ENCODE measurements at places on chromosomes 7 and 10. TPM values are rescaled to one million over a fixed set of nuclear protein-coding genes. Genes with fewer than 3 reads are reported as not detected.

GRCh38 chr7:157612664-157613561, 276.1 kb downstream of the DNAJB6 start:
- peak overlapping the region; percentile 75 for H3K27ac ChIP-seq
- H3K27me3 ChIP-seq, result no peaks in the 10 kb centered on the region
- no peaks in the 10 kb centered on the region for H3K36me3 ChIP-seq
- H3K4me3 ChIP-seq, result peak overlapping the region; percentile 84
- peaks cover 5% of the 10 kb centered on the region for H3K4me1 ChIP-seq

Gene PLAU
- not detected for total RNA-seq

- H3K4me3 ChIP-seq, result no peak overlapping the region
- DNase-seq, result no peak
- peaks cover 21% of the 10 kb centered on the region for H3K27me3 ChIP-seq
- peaks cover 5% of the 10 kb centered on the region for H3K4me1 ChIP-seq
Measured at GRCh38 chr10:118521415-118522117, 73.9 kb downstream of the PRLHR start.

GRCh38 chr7:77353911-77354310, 62.2 kb downstream of the GSAP start:
- peaks cover 6% of the 10 kb centered on the region for H3K36me3 ChIP-seq
- H3K27ac ChIP-seq, result peak overlapping the region; percentile 98

DNA sequence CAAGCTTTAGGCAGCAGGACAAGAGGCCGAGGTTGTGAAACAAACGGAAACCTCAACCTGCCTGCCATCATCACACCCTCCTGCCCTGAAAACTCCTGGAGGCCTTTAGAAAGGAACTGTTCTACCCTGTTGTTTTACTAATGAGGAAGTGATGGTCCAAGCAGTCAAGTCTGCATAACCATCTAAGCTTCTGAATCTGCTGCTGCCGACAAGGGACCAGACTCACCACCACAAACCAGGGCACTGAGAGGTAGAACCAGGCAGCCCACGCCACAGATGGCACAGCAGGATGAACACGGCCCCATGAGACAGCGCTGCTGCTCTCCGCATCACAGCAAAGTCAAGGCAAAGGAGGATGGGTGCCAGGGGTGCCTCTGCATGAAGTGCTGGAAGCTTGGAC, 209.4 kb downstream of the CELF2 start:
- peak overlapping the region; percentile 70 for H3K4me3 ChIP-seq
- no peaks in the 10 kb centered on the region for H3K27me3 ChIP-seq
- peaks cover 92% of the 10 kb centered on the region for H3K4me1 ChIP-seq
- peaks cover 44% of the 10 kb centered on the region for H3K36me3 ChIP-seq
- DNase-seq, result no peak

Gene ZNF22
- total RNA-seq, result 29.0 TPM

DNA sequence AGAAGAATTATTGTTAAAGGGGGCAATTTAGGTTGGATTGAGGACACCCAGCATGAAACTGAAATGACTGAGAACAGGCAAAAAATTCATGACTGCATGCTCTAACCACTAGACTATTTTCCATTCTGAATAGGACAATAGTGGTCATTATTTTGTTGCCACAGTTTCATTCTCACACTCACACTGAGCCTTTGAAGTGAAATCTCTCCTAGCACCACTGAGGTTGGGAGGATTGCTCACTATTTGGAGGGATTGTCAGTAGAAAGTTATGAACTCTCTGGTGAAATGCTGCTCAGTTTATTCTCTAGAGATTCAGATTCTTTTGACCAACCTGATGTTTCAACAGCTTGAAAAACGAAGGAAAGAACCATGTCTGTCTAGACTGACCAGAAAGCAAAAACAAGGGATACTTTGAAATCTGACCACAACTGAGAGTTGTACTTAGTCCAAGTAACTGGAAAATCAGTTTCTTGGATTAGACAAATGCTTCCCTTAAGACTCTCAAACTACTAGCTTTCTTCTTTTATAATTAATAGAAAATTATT, 191.2 kb downstream of the DYNC1I1 start:
- H3K4me1 ChIP-seq, result peaks cover 7% of the 10 kb centered on the region
- no peak overlapping the region for H3K27ac ChIP-seq
- H3K27me3 ChIP-seq, result peaks cover 20% of the 10 kb centered on the region
- no peak for DNase-seq

Gene ACTL6B
- total RNA-seq, result not detected

- no peaks in the 10 kb centered on the region for H3K27me3 ChIP-seq
- DNase-seq, result no peak
- no peak overlapping the region for H3K4me3 ChIP-seq
- peaks cover 19% of the 10 kb centered on the region for H3K36me3 ChIP-seq
- H3K27ac ChIP-seq, result no peak overlapping the region
- H3K4me1 ChIP-seq, result peaks cover 7% of the 10 kb centered on the region
Measured at GRCh38 chr7:158672975-158673374, 31.6 kb downstream of the NCAPG2 start.

Gene SGCE
- 2.2 TPM for total RNA-seq

Gene INSYN2A
- total RNA-seq, result not detected

Data from natural killer cell treated with Interleukin-12 subunit alpha and Interleukin-12 subunit beta and Interleukin-15 and Interleukin-18, amount 100 ng/mL, for 72 hours (primary cell).